ENCODE measurements at places on chromosomes 2 and 18.

GRCh38 chr2:30144260-30144659 lies 2.5 kb upstream of the YPEL5 start:
- DNase-seq: no peak

- DNase-seq: no peak
Observed at GRCh38 chr18:32258558-32259204, 68.8 kb downstream of the MEP1B start.

DNA sequence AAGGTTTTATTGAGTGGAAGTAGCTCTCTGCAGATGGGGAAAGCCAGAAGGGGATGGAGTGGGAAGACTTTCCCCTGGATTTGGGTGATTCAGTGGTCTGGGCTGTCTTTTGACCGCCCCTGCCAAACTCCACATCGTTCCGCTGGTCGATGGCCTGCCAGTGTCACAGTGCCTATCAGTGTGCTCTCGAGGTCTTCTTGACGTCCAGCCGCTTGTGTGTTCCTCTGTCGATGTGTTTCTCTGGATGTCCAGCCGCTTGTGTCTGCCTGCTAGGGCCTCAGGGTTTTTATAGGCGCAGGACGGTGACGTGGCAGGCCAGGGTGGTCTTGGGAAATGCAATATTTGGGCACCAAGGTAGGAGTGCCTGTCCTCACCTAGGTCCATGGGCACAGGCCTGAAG lies 1371.4 kb upstream of the PIK3C3 start:
- no peak for DNase-seq

DNA sequence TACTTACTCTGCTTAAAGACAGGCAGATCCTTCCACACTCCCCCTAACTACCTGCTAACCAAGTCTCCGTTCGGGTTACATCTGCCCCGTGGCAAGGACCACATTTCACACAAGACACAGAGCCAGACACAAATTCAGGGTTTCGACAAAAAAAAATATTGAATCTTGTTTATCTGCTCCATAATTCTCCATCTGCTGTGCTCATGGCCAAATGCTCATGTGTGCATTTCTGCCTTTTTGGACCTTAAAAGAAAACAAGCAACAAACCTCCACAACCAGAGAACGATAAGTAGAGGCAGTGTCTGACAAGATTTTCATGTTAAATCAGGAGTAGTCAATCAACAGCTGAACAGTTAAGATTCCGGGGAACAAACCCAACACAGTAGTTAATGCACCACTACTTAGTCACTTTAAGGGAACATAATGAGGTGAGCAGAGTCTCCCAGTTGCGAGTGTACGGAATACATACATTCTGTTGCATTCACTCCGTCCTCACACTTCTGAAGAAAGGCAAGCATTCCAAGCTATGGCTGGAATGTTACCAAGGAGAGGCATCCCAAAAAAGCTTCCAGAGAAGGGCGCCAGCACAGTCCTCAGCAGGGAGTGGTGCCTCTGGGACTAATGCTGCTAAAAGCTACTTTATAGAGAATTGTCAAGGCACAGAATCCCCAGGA lies 121.0 kb downstream of the ANKRD44 start:
- no peak for DNase-seq
